ENCODE measurements at places on chromosomes 7 and 10.
A peak's percentile ranks its signal among the peaks of the same experiment; 100 is the strongest.

DNA sequence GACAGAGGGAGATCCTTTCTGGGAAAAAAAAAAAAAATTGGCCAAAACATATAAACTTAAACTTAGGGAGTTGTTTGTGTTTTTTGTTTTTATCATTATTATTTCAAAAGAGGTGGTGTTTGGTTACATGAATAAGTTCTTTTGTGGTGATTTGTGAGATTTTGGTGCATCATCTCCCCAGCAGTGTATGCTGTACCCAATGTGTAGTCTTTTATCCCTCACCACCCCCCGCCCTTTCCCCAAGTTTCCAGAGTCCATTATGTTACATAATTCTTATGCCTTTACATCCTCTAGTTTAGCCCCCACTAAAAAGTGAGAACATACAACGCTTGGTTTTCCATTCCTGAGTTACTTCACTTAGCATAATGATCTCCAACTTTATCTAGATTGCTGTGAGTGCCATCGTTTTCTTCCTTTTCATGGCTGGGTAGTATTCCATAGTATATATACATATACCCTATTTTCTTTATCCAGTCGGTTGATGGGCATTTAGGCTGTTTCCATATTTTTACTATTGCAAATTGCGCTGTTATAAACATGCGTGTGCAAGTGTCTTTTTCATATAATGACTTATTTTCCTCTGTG is 148.1 kb upstream of the ZNF92 start:
- no peak for DNase-seq
- H3K4me3 ChIP-seq: no peak overlapping the region
- no peaks in the 10 kb centered on the region for H3K27me3 ChIP-seq
- H3K36me3 ChIP-seq: no peaks in the 10 kb centered on the region

DNA sequence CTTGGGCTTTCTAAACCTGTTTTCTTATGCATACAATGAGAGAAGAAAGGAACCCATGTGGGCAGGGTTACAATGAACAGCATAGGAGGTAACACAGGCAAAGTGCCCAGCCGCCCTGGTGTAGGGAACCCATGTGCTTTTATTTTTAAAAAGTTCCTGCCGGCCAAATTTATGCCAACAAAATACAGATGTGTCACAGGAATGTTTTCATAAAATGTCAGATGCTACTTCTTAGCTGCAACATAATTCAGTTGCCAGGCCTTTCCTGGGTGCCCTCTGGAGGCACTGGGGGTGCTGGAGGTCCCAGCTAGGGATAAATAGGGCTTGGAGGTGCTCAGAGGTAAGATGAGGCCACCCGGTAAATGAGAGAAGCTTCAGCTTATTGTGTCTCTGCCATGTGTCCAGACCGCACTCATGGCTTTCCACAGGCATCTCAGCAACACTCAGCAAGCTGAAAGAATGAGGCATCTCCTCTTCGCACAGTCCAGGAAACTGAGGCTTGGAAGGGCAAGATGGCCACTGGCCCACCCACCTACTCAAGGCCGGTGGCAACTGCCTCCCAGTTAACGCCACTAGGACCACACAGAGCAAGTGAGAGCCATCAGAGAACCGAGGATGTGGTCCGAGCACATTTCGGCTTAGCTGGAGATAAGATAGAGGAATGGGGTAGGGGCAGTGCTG is 58.3 kb downstream of the CPXM2 start:
- no peaks in the 10 kb centered on the region for H3K4me1 ChIP-seq
- no peaks in the 10 kb centered on the region for H3K27me3 ChIP-seq
- peaks cover 3% of the 10 kb centered on the region for H3K36me3 ChIP-seq
- H3K27ac ChIP-seq: no peak overlapping the region

GRCh38 chr7:31853380-31853779 is 166.4 kb downstream of the PPP1R17 start:
- no peak overlapping the region for H3K4me3 ChIP-seq
- no peak overlapping the region for H3K27ac ChIP-seq
- no peak for DNase-seq
- no peaks in the 10 kb centered on the region for H3K36me3 ChIP-seq
- no peaks in the 10 kb centered on the region for H3K4me1 ChIP-seq

DNA sequence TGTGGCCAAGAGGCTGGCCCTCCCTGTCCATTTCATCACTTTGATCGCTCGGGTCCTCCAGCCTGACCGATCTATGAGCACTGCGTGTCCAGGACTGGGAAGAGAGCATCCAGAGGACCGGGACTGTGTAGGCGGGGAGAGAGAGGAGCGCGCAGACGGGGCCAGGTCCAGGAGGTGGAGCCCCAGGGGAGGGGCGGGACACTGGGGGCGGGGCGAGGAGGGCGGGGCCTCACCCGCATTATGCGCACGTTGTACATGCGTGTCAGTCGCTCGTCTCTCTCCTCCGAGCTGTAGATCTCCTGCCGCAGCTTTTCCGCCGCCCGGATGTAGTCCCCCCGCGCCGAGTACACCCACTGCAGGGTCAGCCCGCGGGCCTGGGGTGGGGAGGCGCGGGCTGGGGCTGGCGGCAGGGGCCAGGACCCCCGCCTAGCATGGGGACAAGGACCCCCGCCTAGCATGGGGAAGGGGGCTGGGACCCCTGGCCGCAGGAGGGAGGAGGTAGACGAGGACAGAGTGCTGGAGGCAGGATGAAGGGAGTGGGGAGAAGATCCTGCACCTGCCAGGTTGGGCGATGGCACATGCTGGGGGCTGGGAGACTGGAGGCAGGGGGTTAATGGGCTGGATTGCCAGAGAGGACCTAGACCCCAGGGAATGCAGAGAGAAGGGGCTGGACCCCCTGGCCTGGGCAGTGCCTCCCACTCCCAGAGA is 14.3 kb downstream of the MOSPD3 start:
- H3K4me1 ChIP-seq: no peaks in the 10 kb centered on the region
- H3K27ac ChIP-seq: no peak overlapping the region
- H3K27me3 ChIP-seq: peaks cover 3% of the 10 kb centered on the region
- no peaks in the 10 kb centered on the region for H3K36me3 ChIP-seq
- peak overlapping the region; percentile 78 for H3K4me3 ChIP-seq
- DNase-seq: peak; percentile 94

DNA sequence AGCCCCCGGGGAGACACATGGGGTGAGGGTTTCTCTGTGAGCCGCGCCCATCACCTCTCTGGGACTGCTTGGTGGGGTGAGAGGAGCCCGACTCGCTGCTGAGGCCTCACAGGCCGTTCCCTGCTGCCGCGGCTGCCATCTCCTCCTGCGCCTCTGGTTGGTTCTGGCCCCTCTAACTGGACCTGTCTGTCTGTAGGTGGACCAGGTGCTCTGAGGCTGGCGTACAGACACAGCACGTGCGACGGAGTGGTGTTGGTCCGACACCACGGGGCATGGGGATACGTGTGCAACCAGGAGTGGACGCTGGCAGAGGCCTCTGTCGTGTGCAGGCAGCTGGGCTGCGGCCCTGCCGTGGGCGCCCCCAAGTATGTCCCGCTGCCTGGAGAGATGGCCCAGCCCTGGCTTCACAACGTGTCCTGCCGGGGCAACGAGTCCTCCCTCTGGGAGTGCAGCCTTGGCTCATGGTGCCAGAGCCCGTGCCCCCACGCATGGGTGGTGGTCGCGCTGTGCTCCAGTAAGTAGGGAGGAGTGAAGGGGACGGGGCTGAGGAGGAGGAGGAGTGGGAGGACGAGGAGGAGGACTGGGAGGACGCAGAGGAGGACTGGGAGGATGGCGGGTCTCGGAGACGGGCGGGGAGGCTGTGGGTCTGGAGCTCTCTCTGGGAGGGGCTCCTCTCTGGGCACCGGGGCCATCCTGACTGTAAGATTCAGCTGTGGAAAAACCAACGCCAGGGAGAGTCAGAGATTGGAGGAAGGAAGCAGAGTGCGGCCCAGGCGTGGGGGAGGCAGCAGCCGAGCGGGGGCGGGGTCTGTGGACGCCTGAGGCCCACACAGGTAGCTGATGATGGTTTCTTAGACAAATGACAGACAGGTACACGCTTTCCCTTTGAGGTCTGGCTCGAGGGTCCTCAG is 2.6 kb downstream of the SCART1 start:
- no peaks in the 10 kb centered on the region for H3K27me3 ChIP-seq
- DNase-seq: no peak
- no peaks in the 10 kb centered on the region for H3K4me1 ChIP-seq
- peaks cover 8% of the 10 kb centered on the region for H3K36me3 ChIP-seq

Data from H9 (cell line).